ENCODE measurements at places on chromosomes 3 and 15. TPM values are rescaled to one million over a fixed set of nuclear protein-coding genes. Genes with fewer than 3 reads are reported as not detected.

The CTDSPL2 gene
- 16.6 TPM for total RNA-seq

The SLC28A1 gene
- total RNA-seq: 0.46 TPM

The LMCD1 gene
- 49.6 TPM for total RNA-seq

The TRPM1 gene
- not detected for total RNA-seq

The NTRK3 gene
- 3.2 TPM for total RNA-seq

The ROPN1 gene
- total RNA-seq: not detected

GRCh38 chr3:29067007-29067406, 213.9 kb upstream of the RBMS3 start:
- DNase-seq: no peak

GRCh38 chr3:105730801-105731354, 137.9 kb downstream of the CBLB start:
- DNase-seq: no peak

GRCh38 chr3:108528459-108529252, 18.3 kb upstream of the MYH15 start:
- no peak for DNase-seq

- DNase-seq: no peak
Measured at GRCh38 chr15:48413304-48413703, 82.1 kb downstream of the DUT start.

- DNase-seq: no peak
Measured at GRCh38 chr3:163605915-163606314, 1472.4 kb downstream of the SI start.

DNA sequence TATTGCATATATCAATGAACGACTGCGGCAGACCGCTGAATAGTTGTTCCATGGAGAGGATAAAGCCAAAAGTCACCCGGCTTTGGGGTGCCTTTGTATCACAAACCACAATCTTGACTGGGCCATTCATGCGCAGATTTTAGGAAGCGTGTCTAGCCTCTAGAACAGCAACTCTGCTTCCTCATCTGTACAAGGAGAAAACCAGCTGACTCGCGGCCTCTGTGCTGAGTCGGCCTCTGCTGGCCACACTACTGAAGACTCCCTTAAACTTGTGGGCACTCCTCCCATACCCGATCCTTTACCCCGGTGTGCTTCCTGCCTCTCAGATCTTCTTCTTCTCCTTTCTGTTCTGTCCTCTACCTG, 872 bp downstream of the DLEC1 start:
- peak; percentile 83 for DNase-seq

DNA sequence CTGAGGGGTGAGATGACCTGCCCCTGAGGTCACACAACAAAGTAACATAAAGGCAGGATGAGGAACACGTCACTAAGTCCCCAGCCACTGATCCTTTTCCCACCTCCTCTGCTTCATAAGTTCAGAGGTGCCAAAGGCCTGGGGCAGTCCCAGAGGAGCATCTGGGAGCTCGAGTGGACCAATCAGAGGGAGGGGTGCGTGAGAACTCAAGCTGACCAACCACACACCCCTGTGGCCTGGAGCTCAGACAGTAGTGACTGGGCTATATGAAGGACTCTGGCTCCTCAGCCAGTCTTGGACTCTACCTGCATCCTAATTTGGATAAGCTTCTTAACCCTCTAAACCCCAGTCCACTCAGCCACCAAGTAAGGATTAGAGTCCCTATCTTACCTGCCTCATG, 28.0 kb upstream of the CAV3 start:
- no peak for DNase-seq

GRCh38 chr15:57923750-57924149, 141.8 kb downstream of the ALDH1A2 start:
- DNase-seq: no peak

- DNase-seq: no peak
Measured at GRCh38 chr15:63893866-63894661, 60.3 kb upstream of the HERC1 start.

DNA sequence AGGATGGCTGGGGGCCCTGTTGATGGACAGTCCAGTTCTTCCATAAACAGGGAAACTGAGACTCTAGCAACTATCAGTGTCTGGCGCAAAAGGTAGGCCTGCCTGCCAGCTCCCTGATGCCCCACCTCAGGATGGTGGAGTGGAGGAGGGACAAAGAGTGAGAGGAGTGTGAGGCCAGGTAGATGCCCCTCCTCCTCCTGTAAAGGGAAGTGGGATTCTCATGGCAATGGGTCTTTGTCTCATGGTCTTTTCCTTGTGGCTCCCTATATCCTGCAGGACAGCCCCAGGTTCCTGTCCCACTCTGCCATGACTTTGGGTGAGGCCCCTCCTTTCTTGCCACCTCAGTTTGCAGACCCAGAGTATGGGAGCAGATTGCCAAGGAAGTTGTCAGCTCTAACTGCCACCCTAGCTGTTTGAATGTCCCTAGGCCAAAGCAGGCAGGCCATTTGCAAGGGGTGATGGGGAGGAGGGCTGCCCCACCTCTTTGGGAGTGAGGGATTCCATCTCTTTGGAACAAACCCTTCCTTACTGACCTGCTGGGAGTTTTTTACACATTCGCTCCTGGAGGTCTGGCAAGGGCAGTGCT, 2.8 kb upstream of the DNAH1 start:
- no peak for DNase-seq

GRCh38 chr15:83928392-83928734, 274.4 kb downstream of the ADAMTSL3 start:
- DNase-seq: no peak

All from Right ventricle myocardium superior (tissue), 1 donor.